ENCODE measurements at places on chromosomes 5 and 9. TPM values are rescaled to one million over a fixed set of nuclear protein-coding genes. Genes with fewer than 3 reads are reported as not detected.

DNA sequence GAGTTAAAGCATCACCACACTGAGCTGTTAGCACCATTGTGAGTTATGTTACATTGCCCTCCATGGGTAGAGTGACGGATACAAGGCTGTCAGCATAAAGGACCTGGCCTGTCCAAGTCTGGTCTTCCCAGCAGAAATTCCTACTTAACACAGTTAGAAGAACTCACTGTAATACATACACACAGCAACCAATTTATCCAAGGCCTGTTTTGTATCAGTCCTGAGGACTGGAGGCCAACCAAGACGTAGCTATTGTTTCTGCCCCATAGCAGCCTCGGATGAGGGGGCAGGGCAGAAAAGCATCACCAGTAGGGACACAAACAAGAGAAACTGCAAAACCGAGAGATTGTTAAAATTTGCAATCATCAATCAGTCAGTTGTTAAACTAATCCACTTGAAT, 66.0 kb upstream of the CKMT2 start:
- no peak for DNase-seq
- no peak overlapping the region for H3K27ac ChIP-seq
- no peaks in the 10 kb centered on the region for H3K36me3 ChIP-seq
- H3K4me1 ChIP-seq, result no peaks in the 10 kb centered on the region
- no peaks in the 10 kb centered on the region for H3K27me3 ChIP-seq

DNA sequence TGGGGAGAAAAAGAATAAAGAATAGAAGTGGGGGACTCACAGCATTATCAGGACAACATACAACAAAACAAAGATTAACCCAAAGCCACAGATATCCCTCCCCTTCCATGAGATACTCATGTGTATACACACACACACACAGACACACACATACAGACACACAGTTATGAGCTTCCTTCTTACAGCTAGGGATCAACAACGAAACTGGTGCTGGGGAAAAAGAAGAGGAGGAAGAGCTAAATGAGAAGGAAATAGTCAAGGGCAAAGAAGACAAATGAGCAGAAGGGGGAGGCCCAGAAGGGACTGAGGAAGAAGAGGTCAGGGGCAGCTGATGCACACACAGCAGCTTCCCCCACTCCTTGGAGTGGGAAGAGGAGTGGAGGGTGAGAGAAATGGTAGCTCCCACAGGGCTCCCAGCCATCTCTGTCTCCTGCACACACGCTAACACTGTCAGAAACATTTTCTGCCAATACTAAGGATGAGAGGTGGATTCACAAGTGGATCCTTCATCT, 66.2 kb downstream of the SIL1 start:
- no peak overlapping the region for H3K27ac ChIP-seq
- no peak for DNase-seq
- H3K4me1 ChIP-seq, result no peaks in the 10 kb centered on the region
- H3K27me3 ChIP-seq, result no peaks in the 10 kb centered on the region

The ADAMTSL1 gene
- total RNA-seq, result 10.5 TPM

DNA sequence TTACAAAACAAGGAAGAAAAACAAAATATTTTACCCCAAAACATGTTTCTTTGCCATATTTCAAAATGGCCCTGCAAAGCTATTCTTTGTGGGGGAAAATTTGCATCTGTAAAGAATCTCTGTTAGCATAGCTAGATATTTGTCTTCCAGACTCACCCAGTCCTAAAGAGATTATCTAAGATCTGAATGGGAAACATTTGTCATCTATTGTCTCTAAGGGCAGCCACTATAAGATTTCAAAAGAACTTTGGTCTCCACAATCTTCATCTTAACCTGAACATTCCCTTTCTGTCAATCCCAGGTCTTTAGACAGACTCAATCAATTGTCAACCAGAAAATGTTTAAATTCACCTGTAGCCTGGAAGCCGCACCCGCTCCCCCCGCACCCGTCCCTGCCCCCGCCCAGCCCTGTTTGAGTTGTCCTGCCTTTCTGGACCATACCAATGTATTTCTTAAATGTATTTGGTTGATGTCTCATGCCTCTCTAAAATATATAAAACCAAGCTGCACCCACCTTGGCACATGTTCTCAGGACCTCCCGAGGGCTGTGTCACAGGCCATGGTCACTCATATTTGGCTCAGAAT, 330.6 kb downstream of the RAB3C start:
- no peak for DNase-seq
- H3K4me3 ChIP-seq, result no peak overlapping the region
- no peaks in the 10 kb centered on the region for H3K36me3 ChIP-seq
- no peak overlapping the region for H3K27ac ChIP-seq

DNA sequence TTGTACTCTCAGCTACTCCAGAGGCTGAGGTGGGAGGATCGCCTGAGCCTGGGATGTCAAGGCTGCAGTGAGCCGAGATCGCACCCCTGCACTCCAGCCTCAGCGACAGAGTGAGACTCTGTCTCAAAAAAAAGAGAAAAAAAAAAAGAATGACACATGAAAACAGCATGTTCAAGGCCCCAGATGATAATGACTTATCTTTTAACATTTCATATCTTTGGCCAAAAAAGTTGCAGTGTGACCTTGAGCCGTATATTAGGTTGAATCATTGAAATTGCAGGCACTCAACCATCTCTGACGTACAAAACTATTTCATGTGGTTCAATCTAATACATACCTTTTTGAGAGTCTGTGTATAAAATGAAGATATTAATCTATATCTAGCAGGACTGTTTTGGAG, 79.1 kb upstream of the CPEB4 start:
- H3K27me3 ChIP-seq, result no peaks in the 10 kb centered on the region
- H3K4me1 ChIP-seq, result no peaks in the 10 kb centered on the region
- no peaks in the 10 kb centered on the region for H3K36me3 ChIP-seq
- no peak overlapping the region for H3K27ac ChIP-seq

DNA sequence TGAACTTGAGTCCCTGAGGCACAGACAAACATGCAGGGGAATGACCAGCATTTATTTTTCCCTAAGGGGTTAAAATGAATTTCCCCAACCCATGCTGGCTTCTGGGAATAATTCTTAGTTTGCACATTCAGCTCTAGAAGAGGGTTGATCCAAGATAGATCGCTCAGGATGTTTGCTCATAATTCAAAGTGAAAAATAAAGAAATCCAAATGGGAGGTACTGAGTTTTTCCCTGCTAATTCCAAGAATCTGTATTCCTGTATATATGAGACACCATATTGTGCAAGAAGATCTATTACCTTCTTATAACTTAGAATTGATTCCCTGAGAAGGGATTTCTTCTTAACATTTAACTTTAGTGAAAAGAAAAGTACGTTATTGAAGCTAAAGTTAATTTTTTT, 96.2 kb downstream of the VCAN start:
- H3K36me3 ChIP-seq, result no peaks in the 10 kb centered on the region
- no peak overlapping the region for H3K4me3 ChIP-seq
- no peaks in the 10 kb centered on the region for H3K4me1 ChIP-seq
- no peak overlapping the region for H3K27ac ChIP-seq
- H3K27me3 ChIP-seq, result no peaks in the 10 kb centered on the region
- no peak for DNase-seq

The RAI14 gene
- 182 TPM for total RNA-seq

The CYLC2 gene
- total RNA-seq, result not detected

The OTP gene
- not detected for total RNA-seq

The PCDHGC5 gene
- not detected for total RNA-seq

The GHR gene
- total RNA-seq, result 12.4 TPM

The REEP2 gene
- 1.7 TPM for total RNA-seq

The RORB gene
- 0.94 TPM for total RNA-seq

DNA sequence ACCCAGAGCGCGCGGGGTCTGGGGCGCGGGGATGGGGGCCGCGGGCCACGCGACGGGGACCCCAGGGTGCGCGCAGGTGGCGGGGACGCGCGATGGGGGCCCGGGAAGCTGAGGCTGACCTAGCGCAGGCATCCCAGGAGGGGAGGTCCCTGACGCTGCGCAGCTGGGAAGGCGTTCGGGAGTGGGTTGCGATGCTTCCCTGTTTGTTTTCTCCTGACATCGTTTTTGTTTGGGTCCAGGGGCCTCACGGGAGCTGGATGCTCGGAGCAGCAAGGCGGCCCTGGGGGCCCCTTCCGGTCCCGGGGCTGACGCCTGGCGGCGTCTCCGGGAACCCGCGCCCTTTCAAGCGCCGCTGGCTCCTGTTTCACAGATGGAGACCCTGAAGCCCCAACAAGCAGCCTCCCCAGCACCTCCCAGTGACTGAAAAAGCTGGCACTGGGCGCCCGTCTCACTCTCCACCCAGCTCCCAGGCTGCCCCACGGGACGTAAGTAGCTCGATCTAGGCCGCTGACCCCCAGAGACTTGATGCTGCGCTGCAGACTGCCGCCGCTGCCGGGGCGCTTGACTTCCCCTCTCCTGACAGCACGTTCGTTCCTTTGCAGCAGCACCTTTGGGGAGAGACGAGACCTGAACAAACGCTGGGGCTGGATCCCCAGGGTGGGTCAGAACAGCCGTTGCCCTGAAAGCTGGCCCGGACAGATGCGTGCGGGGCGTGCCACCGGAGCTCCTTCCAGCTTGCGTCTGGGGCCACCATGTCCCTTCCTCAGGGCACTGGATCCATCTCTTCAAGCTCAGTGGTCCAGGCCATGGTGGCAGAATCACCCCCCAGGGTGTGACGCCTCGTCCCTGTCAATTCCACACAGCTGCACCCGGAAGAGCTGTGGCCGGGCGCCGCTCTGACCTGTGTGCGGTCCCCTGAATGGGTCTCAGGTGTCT, 593 bp downstream of the BRD3OS start:
- H3K36me3 ChIP-seq, result no peaks in the 10 kb centered on the region
- no peak for DNase-seq
- no peaks in the 10 kb centered on the region for H3K4me1 ChIP-seq
- no peaks in the 10 kb centered on the region for H3K27me3 ChIP-seq
- H3K4me3 ChIP-seq, result peak overlapping the region; percentile 63
